ENCODE measurements at places on chromosomes 6 and 20.

DNA sequence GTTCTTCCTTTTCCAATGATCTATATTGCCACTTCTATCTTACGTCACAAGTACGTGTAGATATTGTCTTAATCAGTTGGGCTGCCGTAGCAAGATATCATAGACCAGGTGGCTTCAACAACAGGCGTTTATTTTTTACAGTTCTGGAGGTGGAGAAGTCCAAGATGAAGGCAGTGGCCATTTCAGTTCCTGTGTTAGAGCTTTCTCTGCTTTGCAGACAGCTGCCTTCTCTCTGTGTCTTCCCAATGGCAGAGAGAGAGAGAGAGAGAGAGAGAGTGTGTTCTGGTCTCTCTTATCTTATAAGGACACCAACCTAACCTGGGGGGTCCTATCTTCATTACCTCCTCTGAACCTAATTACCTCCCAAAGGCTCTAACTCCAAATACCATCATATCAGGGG, 8.3 kb downstream of the HSF2 start:
- DNase-seq = no peak

- DNase-seq = no peak
Measured at GRCh38 chr6:152166497-152166896, 359.0 kb downstream of the ESR1 start.

DNA sequence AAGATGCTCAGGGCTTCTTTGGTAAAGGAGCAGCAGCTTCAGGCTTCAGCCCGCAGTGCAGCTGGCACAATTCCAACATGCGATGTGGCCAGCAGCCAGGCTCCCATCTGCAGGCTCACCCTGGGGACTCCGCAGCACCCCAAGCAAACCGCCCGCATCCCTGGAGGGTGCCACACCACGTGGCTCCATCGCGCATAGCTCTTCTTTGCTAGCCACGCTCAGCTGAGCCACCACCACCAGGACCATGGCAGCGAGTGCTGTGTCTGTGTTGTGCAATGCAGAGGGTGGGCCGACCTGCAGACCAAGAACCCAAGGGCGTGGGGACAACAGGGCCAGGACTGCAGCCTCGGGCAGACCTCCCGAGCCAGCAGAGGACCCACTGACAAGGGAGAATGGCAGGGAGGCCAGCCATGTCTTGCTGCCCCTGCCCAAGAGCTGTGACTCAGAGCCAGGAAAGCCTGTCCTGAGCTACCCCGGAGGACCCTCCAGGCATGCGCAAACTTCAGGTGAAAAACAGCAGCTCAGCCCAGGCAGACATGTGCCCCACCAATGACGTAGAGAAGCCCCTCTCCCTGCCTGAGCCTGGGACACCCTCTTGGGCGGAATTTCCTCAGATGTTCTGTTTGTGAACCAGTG, 87.8 kb downstream of the GINS1 start:
- no peak for DNase-seq

DNA sequence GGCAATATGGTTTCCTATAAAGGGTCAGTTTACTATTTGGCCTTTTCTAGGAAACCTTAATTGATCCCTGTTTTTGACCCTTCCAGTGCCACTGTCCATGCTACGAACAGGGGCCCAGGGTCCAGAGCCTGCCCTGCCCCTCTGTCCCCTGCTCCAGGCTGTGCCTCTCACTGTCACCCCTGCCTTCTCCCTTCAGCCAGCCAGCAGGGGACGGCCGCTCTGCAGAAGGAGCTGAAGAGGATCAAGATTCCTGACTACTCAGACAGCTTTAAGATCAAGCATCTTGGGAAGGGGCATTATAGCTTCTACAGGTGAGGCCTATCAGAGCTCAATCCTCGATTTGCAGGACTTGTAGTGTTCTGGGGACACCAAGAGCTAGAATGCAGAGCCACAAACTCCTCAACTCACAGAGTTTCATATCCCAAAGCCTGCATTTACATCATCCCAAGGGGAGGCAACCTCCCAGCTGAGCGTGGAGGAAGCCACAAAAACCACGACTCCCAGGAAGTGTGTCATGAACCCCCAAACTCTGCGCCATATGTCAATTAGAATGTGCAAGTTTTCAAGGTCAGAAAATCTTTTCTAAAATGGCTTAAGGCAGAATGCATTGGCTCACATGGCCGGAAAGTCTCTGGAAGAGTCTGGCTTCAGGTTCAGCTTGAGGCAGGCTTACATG, 3.6 kb downstream of the BPI start:
- DNase-seq = no peak

DNA sequence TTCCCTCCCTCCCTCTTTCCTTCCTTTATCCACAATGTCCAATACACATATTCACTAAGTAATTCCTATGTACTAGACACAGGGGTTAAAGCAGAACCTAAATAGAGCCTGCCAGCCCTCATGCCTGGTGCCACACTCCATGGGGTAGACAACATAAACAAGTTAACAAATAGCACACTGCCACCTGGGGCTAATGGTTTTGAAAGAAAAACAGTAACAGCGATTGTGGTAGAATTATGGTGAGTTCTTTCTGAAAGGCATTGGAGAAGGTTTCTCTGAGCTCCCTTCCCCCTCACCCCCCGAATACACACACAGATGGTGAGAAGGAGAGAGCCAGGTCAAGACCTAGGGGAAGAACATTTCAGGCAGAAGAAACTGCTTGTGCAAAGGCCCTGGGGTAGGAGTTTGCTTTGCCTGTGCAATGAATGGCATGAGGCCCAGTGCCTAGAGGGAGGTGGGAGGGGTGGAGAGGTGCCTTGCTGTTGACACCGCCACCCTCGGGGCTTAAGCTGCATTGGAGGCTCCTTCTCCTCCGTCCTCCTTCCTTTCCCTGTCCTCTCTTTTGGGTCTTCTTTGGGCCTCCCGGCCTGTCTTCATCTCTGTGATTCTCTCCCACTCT, 502.4 kb upstream of the SULF2 start:
- no peak for DNase-seq

GRCh38 chr6:30769853-30770524, 25.6 kb upstream of the IER3 start:
- DNase-seq = no peak

- no peak for DNase-seq
Measured at GRCh38 chr6:125008261-125008703, 46.0 kb downstream of the RNF217 start.

- DNase-seq = no peak
Measured at GRCh38 chr6:110049696-110050439, 71.8 kb downstream of the GPR6 start.

GRCh38 chr6:82144007-82144851, 103.3 kb downstream of the IBTK start:
- DNase-seq = no peak

DNA sequence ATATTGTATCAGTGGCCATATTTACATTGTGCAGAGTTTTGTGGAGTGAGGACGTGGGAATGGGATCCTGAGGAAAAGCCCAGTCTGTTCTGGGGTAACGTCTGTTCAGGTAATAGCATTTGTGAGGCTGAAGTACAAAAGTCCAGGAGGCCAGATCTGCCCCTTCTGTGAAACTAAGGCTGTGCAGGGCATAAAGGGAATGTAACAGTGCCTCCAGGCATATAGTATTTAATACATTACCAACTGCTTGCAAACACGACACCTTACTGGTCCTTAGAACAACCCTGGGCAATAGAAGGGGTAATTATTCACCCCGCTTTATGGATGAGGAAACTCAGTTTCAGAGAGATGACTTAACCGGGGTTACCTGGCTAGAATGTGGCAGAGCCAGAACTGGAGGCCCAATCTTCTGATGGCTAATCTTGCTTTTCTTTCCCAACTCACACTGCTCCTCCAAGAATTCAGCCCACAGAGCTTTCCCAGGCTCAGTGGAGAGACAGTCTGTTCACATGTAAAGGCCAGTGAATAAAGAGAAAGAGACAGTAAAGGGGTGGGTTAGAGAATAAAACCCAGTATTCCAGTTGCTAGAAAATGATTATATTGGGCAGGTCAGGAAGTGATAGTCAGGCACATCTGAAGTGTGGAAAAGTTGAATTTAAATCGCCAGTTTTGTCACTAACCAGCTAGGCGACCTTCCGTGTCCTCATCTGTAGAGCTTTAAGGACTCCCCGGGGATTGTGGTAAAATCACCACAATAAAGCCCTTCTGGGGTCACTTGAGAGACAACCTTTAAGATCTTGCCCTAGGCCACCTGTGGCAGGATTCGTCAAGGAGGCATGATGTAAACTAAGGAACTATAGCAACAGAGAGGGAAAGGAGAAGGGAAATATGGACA, 280.7 kb upstream of the CITED2 start:
- no peak for DNase-seq

GRCh38 chr20:63934271-63935068, 21.7 kb downstream of the UCKL1 start:
- no peak for DNase-seq

DNA sequence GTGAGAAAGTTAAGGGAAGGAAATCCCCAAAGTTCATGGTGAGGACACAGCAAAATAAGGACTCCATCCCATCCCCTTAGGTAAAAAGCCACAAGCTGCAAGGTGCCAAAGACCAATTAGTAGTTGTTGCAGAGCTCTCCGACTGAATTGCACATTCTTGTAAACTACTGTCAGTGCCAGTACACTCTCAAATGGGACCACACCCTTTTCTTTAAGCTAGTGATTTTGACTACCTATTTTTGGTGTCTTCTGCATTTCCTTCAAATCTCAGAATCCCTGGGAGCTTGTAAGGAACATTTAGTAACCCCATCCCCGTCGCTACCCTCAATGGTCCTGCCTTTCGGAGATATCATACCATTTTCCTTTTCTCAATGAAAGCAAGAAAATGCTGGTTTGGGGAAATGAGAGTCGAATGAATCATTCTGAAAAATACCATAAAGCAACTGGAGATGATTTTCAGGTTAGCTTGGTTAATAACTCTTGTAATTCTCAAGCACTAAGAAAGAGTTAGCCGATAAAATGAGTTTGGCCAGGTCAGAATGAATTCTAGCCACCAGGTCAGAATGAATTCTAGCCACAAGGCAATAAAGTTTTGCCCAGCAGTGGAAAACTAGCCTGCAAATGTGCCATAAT, 5.2 kb upstream of the HMGN3 start:
- no peak for DNase-seq

DNA sequence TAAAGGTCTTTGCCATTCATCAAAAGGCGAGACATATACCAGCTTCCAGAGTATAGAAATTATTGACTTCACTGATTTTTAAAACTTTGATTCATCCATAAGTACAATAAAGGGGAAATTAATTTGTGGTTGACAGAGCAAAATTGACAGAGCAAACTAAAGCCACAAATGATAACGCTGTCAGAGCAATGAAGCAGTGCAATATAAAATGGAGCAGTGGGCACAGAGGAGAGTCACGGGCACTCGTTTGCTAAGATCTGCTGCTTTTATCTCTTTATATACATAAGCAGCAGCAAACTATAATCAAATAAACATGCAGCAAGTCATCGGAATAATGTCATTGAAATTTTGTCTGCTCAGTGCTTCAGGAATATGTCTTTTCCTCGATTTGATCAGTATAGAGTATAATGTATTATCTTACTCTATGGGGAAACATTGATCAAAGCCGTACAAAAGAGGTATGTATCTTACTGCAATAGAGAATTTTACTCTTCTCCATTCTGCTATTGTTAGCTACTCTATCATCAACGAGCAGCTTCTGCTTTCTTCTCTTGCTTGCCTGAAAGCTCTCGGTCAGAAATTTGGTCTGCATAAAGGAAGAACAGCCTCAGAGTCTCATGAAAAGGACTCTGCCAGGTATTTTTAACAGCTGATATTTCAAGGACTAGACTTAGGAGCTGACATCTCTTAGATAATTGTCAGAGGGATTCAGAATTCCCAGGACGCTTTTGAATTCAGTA, 546.0 kb upstream of the ARID1B start:
- DNase-seq = no peak

DNA sequence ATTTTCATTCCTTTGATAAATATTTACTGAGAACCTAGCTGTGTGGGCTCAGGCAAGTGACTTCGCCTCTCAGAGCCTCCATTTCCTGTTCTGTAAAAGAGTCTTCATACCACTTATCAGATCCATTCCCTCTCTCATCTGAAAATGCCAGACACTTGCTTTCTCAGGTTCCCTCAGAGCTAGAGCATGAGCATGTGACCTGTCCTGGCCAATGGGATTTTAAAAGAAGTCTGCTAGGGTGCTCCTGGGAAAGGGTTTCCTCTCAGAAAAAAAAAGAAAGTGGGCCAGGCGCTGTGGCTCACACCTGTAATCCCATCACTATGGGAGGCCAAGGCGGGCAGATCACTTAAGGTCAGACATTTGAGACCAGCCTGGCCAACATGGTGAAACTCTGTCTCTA, 5.3 kb downstream of the KCNB1 start:
- DNase-seq = no peak

DNA sequence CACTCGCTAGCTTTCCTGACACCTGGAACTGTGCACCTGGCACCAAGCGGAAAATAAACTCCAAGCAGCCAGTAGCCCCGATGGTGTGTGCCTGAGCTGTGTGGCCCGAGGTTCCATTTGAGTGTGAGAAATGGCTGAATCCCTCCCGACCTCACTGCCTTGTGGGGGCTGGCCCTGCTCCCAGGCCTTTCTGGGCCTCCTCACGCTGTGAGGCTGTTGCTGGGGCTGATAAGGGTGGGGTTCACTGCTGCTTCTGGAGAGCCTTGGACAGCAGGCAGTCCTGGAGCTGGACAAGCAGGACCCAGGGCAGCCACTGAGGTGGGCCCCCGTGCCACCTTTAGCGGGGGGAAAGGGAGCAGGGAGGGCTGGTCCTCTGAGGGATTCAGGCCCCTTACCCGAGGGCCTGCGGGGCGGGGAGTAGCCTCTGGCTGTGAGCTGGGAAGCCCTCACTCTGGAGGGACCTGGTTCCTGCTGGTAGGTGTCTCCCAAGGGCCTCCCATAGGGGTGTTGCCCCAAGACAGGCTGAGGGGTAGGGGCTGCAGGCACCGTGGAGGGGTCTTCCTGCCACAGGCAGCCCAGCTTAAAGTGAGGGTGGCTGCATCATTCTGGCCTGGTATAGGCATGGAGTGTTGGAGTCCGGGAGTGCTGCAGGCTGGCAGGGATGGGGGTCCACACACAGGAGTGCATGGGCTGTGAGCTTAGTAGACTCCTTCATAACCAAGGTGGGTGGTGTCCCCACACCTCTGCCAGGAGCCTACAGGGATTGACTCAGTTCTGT, 1.7 kb downstream of the PPDPF start:
- DNase-seq = no peak

GRCh38 chr6:94027374-94027773, 608.0 kb upstream of the EPHA7 start:
- DNase-seq = no peak

DNA sequence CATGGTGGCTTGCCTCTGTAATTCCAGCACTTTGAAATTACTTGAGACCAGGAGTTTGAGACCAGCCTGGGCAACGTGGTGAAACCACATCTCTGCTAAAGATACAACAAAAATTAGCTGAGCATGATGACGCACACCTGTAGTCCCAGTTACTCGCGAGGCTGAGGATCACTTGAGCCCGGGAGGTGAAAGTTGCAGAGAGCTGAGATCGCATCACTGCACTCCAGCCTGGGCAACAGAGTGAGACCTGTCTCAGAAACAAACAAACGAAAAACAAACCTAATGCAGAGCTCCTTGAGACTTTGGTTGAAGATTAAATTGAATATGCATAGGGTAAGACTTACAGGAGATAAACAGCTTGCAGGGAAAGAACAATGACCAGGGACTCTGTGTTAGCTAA, 80.8 kb downstream of the SCAF8 start:
- DNase-seq = no peak

- DNase-seq = no peak
Measured at GRCh38 chr6:6305575-6305974, 14.9 kb downstream of the F13A1 start.

GRCh38 chr6:57315111-57315510, 2.3 kb upstream of the PRIM2 start:
- no peak for DNase-seq

- no peak for DNase-seq
Measured at GRCh38 chr6:137365707-137366437, 128.3 kb downstream of the OLIG3 start.

Measured in CD4-positive, alpha-beta T cell treated with Interleukin-4 for 1 hour (primary cell).